Activated CD8-positive, alpha-beta T cell treated with anti-CD3 and anti-CD28 coated beads, Interleukin-2, amount 10 ng/mL, durations not matched to agents 7 days and 5 days (primary cell): ENCODE measurements at places on chromosomes 16 and 17. TPM values are rescaled to one million over a fixed set of nuclear protein-coding genes. Genes with fewer than 3 reads are reported as not detected.
A peak's percentile ranks its signal among the peaks of the same experiment; 100 is the strongest.

The SCN4A gene
- total RNA-seq = not detected

The TSNAXIP1 gene
- total RNA-seq = 0.47 TPM

The ADORA2B gene
- total RNA-seq = 2.9 TPM

- no peak for DNase-seq
Measured at GRCh38 chr17:27541301-27542023, 85.2 kb downstream of the KSR1 start.

DNA sequence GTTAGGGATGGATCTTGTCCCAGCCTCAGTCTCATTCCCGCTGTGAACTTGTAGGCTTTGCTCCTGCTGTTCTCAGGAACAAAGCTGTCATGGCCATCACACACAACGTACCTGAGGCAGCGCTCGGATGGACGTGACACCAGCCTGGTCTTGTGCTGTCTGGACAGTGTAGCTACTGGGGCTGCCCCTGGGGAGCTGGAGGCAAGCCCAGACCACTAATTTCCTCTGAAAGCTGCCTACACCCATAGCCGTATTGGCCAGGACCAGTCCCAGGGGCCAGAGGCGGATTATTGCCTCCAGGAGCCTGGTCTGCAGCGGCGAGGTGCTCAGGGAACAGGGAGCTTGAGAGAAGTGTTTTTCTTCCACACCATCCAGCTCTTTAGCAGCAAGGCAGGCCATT lies 11.7 kb downstream of the ZNHIT3 start:
- DNase-seq = no peak

GRCh38 chr17:62112229-62112628 lies 47.2 kb upstream of the MED13 start:
- DNase-seq = no peak

DNA sequence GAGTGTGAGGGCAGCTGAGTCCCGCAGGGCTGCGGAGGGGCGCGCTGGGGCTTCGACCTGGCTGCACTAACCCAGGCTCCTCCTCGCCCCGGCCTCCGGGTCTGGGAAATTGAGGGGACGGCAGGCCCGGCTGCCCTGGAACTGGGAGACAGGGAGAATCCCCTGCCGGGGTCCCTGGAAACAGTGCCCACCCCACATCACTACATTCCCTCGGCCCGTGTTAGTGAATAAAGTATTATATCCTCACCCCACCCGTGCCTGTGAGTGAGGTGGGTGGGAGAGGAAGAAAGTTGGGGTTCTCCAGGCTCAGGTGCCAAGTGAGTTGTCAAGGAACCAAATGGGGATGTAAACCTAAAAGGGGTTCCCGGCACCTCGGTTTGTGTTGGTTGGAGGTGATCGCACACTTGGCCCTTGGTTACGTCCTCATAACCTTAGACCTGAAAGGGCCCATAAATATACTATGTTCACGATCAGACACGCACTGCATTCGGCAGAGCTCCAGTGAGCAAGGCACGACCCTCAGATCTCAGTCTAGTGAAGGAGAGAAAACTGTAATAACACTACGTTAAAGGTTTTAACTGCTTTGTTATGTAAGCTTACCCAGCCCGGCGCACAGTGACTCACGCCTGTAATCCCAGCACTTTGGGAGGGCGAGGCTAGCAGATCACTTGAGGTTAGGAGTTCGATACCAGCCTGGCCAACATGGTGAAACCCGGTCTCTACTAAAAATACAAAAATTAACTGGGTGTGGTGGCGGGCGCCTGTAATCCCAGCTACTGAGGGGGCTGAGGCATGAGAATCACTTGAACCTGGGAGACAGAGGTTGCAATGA lies 11.2 kb downstream of the ZNF771 start:
- no peak for DNase-seq

- peak; percentile 64 for DNase-seq
Measured at GRCh38 chr17:49861150-49861884, 13.4 kb upstream of the TAC4 start.

- DNase-seq = no peak
Measured at GRCh38 chr16:69523566-69524305, 42.0 kb upstream of the NFAT5 start.

GRCh38 chr17:42110301-42111264 lies 1.9 kb downstream of the DHX58 start:
- DNase-seq = no peak

GRCh38 chr16:28935346-28935745 lies 3.6 kb downstream of the CD19 start:
- DNase-seq = no peak

GRCh38 chr16:11342021-11342855 lies 3.0 kb upstream of the RMI2 start:
- no peak for DNase-seq

DNA sequence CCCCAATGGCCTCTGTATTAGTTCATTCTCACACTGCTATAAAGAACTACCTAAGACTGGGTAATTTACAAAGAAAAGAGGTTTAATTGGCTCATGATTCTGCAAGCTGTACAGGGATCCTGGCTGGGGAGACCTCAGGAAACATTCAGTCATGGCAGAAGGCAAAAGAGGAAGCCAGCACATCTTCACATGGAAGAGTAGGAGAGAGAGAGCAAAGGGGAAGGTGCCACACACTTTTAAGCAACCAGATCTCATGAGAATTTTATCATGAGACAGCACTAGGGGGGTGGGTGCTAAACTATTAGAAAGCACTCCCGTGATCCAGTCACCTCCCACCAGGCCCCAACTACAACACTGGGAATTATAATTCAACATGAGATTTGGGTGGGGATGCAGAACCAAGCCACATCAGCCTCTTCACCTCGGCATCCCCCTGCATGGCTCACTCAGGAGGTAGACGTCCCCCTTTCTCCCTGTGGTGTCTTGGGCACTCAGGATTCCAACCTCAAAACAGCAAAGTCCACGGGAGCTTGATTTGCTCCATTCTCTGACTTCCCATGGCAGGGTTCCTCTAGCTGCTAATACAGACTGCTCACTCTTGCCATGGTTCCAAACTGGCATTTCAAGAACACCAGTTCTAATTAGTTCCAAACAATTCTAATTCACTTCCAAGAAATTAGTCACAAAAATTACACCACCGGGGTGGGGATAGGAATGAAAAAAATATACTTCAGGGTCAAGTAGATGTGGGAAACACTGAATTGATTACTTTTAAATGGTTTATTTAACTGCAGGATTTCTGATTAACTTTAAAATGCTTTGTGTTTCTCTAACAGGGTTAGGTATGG lies 203.8 kb upstream of the HSBP1 start:
- DNase-seq = no peak

GRCh38 chr16:72848028-72848400 lies 199.9 kb downstream of the ZFHX3 start:
- DNase-seq = no peak

DNA sequence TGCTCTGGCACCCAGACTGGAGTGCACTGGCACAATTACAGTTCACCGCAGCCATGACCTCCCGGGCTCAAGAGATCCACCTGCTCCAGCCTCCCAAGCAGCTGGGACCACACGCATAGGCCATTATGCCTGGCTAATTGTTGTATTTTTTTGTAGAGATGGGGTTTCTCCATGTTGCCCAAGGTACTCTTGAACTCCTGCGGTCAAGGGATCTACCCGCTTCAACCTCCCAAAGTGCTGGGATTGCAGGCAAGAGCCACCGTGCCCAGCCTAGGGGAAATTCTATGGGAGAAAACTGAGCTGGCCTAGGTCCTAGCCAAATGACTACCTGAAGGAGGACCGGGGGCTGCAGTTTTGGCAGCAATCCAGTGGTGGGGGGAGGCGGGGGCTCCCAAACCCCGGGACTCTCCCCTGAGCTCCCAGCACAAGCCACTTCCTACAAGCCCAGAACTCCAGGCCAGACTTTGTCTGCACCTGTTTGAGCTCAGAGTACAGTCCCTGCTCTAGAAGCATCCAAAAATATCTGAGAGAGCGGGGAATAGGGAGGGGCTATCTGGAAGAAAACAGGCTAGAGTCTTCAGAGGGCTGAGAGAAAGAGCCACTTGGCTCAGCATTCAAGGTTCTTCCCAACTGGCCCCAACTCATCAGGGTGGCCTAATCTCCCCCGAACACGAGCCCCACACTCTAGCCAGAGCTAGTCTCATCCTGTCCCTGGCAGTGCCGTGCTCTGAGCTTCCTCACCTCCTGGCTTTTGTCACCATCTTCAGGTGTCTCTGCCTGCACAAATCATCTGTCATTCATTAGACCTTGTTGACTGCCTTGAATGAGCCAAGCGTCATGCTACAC lies 9.1 kb downstream of the SRL start:
- DNase-seq = no peak
